Putamen (tissue), 1 donor: ENCODE measurements at places on chromosomes 6 and 20.

- DNase-seq = no peak
Observed at GRCh38 chr20:45345104-45345936, 2.9 kb downstream of the SDC4 start.

DNA sequence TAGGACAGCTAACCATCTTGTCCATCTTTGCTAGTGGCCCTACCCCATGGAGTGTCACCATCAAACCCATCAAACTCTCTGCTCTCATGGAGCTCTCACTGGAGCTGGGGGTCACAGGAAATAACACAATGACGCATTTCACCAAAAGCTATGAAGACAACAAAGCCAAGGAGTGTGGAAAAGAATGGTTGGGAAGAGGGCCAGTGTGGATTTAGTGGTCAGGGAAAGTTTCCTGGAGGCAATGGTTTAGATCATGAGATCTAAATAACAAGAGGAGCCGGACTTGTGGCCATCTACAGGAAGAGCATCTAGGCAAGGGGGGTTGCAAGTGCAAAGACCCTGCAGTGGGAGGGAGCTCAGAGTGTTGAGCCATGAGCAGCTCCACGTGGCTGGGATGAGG lies 189.5 kb downstream of the BMP7 start:
- DNase-seq = no peak

DNA sequence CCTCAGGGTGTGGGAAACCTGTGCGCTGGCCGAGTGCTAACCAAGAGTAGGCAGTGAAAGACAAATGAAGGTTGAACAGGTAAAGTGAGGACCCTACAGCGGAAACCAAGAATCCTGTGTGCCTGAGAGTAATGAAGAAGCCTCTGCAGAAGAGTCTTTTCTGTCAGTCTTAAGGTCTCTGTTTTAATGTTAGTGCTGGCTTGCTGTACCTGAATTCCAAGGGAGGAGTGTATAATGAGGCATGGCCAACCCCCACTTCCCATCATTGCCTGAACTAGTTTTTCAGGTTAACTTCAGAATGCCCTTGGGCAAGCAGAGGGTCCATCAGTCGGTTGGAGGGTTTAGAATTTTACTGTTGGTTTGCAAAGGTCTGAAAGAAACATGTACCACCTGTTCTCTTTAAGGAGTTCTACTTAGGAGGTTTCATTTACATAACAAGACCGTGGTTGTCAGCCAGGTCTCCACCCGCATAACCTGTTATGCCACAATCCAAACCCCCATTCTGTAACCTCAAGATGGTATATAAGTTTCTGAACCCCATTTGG lies 589 bp upstream of the PDCD2 start:
- no peak for DNase-seq

DNA sequence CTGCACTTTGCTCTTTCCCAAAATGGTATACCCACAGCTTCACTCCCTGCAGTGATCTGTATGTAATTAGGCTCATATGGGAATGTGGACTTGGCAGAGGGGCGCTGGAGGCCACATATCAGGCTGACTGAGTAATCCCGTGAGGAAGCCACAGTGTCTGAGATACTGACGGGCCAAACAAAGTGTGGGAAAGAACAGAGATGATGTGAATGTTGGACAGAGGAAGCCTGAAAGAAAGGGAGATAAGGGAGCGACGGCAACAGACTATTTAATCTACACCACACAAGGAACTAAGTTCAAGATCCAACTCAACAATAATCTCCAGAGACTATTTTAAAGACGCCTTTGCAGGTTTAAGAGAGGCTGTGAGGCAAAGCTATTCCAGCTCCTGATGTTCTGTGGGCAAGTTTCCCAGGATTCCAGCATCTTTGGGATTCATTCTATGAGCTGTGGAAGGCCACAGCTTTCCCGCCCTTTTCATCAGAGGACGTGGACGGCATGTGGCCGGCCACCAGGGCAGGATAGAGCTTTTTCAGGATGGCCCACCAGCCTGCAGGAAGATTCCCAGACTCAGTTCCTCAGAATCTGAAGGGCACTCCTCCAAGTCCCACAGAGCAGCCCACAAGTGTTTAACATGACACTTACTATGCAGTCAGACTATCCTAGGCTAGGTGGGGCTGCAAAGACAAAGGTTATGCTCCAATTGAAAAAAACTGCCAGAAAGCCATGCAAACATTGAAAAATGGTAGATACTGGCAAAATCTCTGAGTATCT lies 237.5 kb downstream of the ATXN1 start:
- no peak for DNase-seq

DNA sequence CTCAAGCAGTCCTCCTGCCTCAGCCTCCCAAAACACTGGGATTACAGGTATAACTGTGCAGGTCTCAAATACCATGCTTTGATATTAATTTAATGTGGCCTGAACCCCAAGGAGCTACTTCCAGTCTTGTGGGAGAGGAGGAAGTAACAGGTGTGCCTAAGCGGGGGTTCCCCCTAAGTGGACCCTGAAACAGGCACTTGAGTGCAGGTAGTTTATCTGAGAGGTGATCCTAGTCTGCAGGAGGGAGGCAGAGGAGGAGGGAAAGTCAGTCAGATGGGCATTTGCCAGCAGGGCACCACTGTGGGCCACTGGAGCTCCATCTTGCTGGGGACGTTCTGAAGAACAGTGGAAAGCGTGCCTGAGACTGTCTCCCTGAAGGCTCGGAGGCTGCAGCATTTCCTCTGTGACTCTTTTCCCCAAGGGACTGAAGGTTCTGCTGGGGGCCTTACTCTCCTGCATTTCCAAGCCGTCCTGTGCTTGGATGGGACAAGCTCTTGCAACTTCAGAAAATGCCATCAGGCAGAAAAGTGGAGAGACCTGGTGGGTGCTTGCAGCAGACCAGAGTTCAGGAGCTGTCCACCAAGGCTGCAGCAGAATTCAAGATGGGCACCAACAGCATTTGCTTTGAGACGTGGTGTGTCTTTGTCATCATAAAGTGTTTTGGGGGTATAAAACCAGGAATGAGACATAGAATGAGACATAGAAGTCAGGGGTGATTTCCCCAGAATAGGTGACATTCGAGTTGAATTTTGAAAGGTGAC lies 4.6 kb upstream of the DLGAP4 start:
- no peak for DNase-seq

DNA sequence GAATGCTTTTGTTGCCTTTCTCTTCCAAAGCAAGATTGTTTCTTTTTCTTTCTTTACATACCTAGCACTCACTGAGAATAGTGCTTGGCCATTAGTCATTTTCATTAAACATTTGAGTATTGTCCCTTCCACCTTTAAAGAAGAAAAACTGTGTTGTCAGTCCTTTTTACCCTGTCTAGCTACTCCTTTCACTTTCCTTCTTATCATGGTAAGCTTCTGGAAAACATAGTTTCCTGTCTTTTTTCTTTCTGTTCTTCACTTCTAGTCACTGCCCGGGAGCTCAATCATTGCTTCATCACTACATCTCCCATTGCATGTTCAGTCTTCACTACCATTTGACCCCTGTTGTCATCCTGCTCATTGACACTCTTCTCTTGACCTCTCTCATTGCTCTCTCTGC lies 12.1 kb downstream of the VAPB start:
- DNase-seq = no peak

- DNase-seq = no peak
Observed at GRCh38 chr6:139547122-139547776, 172.8 kb upstream of the CITED2 start.

- no peak for DNase-seq
Observed at GRCh38 chr6:32912951-32913350, 27.9 kb downstream of the HLA-DMB start.

- no peak for DNase-seq
Observed at GRCh38 chr6:106022801-106023200, 63.3 kb upstream of the PRDM1 start.

DNA sequence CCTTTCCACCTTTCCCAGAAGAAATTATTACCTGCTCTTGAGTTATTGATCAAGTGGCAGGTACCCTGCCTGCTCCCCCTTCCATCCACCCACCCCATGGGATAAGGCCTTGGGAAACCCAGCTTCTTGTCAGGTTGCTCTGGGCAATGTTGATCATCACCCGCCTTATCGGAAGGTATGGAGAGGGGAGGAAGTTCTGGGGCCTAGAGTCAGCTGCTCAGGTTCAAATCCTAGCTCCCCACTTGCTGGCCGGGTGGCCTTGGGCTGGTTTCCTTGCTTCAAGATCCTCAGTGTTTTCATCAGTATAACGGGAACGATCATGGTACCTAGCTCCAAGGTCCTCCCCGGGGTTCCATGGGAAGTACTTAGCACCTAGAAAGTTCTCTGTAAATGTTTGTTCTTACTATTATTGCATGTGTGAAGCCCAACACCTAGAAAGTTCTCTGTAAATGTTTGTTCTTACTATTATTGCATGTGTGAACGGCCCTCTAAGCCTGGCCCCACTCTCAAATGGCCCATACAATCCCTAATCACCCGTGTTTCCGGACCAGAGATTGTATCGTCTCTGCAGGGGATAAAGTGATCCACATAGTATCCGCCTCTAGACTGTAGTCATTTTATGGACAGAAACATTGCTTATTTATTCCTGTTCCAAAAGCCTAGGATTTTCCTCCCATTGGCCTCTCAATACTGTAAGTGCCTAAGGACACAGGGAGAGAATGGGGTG lies 1.1 kb upstream of the PREX1 start:
- DNase-seq = no peak

- DNase-seq = no peak
Observed at GRCh38 chr6:26187292-26187691, 100.1 kb downstream of the HFE start.

- no peak for DNase-seq
Observed at GRCh38 chr6:44177691-44178423, 19.2 kb downstream of the CAPN11 start.

- no peak for DNase-seq
Observed at GRCh38 chr6:106220485-106220884, 105.1 kb downstream of the ATG5 start.

DNA sequence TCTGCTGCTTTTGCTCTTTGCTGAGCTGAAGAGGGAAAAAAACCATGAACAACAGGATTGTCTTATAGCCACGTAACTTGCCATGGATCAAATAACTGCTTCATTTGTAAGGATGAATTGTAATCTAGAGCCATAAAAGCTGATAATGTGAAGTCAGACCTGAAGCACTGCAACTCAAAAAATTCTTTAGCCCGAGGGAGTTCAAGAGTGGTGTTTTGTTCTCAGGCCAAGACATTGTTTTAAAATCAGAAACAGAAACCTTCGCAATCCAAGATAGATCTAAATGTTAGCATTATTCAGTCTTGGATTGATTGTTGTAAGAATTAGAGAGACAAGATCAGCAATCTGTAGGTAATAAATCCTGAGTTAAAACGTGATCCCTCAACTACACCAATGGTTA lies at the start of gene TRAPPC3L:
TSS of gene TRAPPC3L (minus strand) at position 34 of the 400 bp plus-strand sequence. CDS start 170 bp downstream, outside the sequence.
- no peak for DNase-seq

GRCh38 chr6:114342826-114343781 lies at the start of gene HS3ST5:
TSS of gene HS3ST5 (minus strand) at chr6:114343023. CDS start at chr6:114062845, 280,178 bp downstream.
- DNase-seq = peak; percentile 85

GRCh38 chr6:100320686-100321085 lies 144.0 kb downstream of the SIM1 start:
- DNase-seq = no peak

GRCh38 chr6:56772737-56773184 lies 130.1 kb upstream of the DST start:
- DNase-seq = no peak

GRCh38 chr20:46802722-46803121 lies 91.9 kb upstream of the EYA2 start:
- no peak for DNase-seq

GRCh38 chr6:75800133-75800532 lies 51.1 kb downstream of the MYO6 start:
- DNase-seq = no peak

DNA sequence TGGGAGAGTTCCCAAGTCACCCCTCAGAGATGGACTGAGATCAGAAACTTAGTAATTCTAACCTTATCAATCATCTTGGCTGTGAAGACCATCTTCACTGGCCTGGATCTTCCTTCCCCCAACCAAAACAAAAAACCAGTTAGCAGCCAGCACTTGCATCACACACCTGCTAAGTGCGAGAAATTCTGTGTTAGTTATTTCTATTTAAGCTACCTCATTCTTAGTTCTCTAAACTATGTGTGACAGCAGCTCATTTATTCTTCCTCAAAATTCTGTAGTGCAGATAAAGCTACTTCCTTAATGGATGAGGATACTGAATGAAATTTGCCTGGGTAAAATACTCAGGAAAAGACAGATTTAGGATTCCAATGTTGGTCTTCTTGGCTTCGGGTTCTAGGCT lies 18.2 kb upstream of the TAGAP start:
- DNase-seq = no peak

DNA sequence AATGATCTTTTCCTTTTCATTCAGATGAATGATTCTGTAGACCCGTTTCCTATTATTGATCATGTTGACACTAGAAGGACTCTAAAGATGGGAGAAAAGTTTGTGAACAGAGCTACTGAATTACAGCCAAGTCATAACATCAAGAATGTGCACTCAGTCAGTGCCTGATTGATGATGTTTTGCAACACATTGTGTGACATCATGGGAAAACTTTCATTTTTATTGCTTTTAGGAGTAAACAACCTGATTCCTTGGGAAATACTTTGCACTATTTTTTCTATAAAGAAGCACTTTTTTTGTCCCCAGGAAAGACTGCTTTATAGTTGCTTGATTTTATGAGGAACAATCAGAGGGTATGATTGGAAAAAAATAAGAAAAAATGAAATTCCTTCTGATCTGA lies 383.8 kb upstream of the JAG1 start:
- DNase-seq = no peak

DNA sequence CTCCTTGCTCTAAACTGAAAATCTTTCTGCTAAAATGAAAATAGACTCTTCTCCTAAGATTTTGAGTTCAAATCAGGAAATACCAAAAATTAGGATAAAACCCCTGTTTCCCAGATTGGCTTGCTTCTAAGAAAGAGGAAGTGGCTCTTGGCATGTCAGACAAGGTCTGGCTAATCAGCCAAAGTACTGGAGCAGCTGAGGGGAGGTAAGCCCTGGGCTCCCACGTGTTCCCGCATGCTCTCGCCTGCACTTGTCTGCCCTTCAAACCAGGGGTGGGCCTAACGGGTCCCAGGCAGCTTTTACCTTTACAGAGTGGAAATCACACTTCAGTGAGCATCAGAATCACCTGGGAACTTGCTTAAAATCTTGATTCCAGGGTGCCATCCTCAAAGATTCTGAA lies 43.2 kb upstream of the GABRR1 start:
- no peak for DNase-seq

- peak; percentile 98 for DNase-seq
Observed at GRCh38 chr20:57395111-57395966, 4.1 kb downstream of the RBM38 start.

GRCh38 chr6:8174571-8174970 lies 72.2 kb upstream of the EEF1E1 start:
- peak; percentile 69 for DNase-seq

DNA sequence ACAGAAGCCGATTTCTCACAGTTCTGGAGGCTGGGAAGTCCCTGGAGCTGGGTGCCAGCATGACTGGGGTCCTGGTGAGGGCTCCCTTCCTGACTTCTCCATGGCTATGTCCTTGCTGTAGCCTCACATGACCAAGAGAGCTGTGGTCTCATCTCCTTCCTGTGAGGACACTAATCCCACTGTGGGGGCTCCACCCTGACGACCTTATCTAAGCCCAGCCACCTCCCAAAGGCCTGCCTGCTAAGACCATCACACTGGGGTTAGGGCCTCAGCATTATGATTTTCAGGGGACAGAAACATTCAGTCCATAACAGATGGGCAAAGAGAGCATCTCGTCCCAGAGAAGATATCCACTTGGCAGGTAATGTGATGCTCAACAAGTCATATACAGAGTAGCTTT lies 16.8 kb downstream of the RPP40 start:
- no peak for DNase-seq
